ENCODE measurements at places on chromosomes 6 and 20.

GRCh38 chr20:58139849-58140786 is 88.3 kb downstream of the ANKRD60 start:
- DNase-seq = no peak

GRCh38 chr6:10837009-10837621 is 1.2 kb downstream of the MAK start:
- no peak for DNase-seq

DNA sequence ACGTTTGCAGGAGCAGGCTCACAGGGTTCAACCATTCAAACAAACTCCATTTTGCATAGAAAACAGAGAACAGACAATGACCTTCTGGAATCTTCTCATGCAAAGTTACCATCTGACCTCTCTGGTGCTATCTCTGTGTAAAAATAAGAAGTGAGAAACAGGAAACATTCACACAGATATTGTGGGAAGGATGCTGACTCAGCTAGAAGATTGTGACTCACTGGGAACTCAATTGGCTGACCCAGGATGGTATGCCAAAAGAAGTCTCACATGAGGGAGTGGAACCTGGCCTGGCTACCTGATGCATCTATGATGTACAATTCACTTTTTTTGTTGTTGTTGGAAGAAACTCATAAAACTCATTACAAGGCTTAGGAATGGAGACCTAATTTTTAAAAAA is 61.1 kb upstream of the TBX18 start:
- no peak for DNase-seq

- DNase-seq = no peak
These were observed 173.2 kb downstream of the CDH26 start for GRCh38 chr20:60131375-60131774.

- no peak for DNase-seq
These were observed 182.4 kb downstream of the TSHZ2 start for GRCh38 chr20:53154540-53154939.
